ENCODE measurements at places on chromosomes 11 and 22. TPM values are rescaled to one million over a fixed set of nuclear protein-coding genes. Genes with fewer than 3 reads are reported as not detected.

GRCh38 chr22:34917239-34917638 is 148.7 kb upstream of the ISX start:
- DNase-seq = no peak

DNA sequence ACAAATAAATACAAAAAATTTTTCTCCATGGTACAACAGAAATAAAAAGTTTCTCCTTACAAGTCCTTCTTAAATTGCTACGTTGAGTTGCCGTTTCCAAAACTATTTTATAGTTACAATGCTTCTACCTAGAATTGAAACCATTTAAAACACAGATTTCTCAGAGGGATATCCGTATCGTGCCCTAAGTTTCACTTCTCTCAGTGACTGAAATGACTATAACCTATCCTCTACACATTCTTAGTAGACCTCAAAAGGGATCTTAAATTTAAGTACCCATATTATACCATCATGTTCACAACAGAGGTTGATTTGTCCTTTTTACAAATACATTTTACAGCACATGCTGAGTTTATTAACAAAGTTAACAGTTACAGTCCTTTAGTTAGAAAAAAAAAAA is 44.1 kb downstream of the USP28 start:
- no peak for DNase-seq

MTNR1B gene
- total RNA-seq = not detected

GRCh38 chr22:50526834-50527801 is 1.7 kb upstream of the SCO2 start:
- no peak for DNase-seq

GRCh38 chr11:24422376-24422775 is 74.5 kb upstream of the LUZP2 start:
- DNase-seq = no peak

DNA sequence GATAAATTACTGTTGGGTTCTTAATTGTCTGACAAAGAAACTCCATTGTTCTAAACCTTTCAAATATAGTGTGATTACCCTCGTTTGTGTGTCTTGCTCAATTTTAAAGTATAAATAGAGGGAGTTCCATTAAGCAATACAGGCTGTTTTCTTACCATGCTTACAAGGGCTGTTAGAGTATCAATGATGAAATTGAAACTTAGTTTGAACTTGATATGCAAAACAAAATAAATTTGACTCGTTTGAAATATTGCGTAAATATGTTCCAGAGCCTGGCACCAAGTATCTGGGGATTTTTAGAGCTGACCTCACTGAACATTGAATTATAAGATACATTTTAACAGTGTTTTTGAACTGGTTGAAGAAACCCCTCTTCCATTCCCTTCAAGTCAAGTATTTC is 31.7 kb downstream of the TEAD1 start:
- DNase-seq = no peak

DDI1 gene
- not detected for total RNA-seq

- no peak for DNase-seq
These were observed 46.7 kb downstream of the DSCAML1 start for GRCh38 chr11:117750357-117750756.

KIRREL3 gene
- not detected for total RNA-seq

LDHAL6A gene
- total RNA-seq = 0.14 TPM

GRCh38 chr11:57646194-57646798 is 3.4 kb downstream of the YPEL4 start:
- no peak for DNase-seq

DNA sequence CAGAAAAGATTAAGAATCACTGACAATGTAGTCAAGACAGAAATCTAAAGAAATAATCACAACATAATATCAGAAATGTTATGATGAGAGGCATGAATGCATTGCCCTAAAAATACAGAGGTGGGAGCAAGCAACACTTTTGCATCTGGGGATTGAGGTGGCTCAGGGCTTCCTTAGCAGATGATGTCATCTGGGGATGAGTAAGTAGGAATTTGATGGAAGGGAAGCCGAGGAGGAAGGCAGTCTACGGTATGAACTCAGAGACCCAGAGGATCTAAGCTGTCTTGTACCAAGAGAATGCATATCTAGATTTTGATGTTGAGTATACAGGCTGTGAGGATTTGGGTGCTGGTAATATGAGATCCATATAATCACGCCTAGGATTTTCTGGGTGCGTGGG is 193.0 kb upstream of the SNX19 start:
- no peak for DNase-seq

CRYBA4 gene
- total RNA-seq = not detected

- no peak for DNase-seq
These were observed 2.1 kb downstream of the CORO1B start for GRCh38 chr11:67441098-67441563.

- no peak for DNase-seq
These were observed 63.7 kb upstream of the PARVG start for GRCh38 chr22:44116755-44117684.

GRCh38 chr22:40898850-40899357 is 37.0 kb upstream of the DNAJB7 start:
- peak; percentile 41 for DNase-seq

DNA sequence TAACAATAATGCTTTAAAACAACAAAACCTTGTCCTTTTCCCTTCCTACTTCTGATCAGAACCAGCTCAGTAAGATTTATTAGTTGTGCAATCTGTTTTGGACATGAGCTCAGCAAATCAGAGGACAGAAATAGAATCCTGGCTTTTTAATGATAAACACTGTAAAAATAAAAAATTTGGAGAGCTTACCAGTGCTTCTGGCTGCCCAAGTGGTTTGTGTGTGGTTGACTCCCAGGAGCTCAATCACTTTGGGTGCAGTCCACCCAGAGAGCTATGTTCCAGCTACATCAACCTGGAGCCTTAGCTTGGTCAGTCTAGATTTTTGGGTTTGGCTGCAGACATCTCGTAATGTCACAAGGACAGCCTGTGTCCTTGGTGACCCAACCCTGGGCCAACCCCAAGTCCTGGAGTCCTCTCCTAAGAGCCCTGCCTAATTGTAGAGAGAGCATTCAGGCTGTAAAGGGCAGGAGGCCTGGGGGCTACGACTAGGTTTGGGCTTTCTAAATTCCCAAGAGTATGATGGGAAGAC is 28.5 kb downstream of the CD44 start:
- no peak for DNase-seq

DNA sequence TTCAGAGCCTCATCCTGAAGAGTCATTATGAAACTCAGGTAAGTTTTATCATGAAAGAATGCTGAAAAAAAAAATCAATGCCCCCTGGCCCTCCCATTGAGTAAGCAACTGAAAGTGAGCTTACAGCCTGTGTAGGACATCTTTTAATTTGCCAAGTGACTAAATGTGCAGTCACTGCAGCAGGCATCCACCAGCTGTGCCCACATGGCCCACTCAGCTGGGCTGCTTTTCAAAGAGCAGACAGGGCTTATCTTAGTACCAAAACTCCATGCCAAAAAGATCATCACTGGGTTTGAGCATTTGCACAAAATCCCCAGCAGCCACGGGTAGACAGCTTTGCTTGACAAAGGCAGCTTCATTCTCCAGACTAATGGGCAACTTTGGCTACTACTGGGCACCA is 709.7 kb downstream of the NTM start:
- no peak for DNase-seq

- no peak for DNase-seq
These were observed 552.8 kb downstream of the BRD1 start for GRCh38 chr22:49274754-49275380.

DBX1 gene
- not detected for total RNA-seq

DNA sequence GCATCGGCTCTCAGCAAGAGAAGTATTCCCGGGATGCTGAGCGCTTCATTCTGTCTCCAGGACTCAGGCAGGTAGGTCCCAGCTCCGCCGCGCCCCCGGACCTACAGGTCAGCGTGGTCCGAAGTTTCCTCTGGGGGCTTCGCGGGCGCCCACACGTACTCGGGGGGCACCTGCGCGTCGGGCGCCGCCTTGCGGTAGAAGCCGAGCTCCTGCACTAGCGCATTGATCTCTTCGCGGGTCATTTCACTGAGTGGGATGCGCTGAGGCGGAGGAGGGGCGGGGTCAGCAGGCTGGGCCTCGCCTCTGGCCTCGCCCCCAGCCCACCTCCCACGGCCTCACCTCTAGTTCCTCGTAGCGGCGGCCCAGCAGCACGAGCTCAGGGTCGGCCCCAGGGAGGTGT is 2.5 kb downstream of the SELENOM start:
- no peak for DNase-seq

GDPD4 gene
- total RNA-seq = not detected

GRCh38 chr11:65112546-65113360 is 1.1 kb downstream of the TM7SF2 start:
- peak; percentile 66 for DNase-seq

GRCh38 chr11:8728563-8728962 is 46.0 kb downstream of the RPL27A start:
- no peak for DNase-seq

BACE1-AS gene
- 10.5 TPM for total RNA-seq

GRCh38 chr11:95144313-95145235 is 54.9 kb downstream of the ENDOD1 start:
- DNase-seq = no peak

- DNase-seq = no peak
These were observed 1.7 kb downstream of the ZBTB16 start for GRCh38 chr11:114061048-114061680.

DNA sequence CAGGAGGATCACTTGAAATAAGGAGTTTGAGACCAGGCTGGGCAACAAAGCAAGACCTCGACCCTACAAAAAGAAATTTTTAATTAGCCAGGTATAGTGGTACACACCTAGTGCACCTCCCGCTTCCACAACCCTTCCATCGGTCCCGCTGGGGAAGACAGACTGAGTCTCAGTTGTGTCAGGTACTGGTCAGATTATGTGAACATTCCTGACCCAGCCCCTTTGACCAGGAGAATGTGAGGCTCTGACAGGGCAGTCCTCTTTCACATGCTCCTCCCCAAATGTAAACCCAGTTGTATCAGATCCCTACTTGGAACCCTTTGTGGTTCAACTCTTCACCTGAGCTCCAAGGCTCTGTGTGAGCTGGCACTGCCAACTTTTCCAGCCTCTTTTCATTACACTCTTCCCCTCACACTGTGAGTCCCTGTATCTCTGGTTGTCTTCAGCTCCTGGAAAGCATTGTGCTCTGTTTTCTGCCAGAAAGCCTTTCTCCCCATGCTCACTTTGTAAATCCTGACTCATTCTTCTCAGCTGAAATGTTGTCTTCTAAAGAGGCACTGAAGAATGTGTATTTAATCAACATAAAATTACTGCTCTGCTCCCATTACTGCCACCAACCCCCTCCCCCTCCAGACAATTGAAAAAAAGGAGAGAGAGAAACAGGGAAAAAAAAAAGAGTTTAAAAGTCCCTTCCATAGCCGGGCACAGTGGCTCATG is 2.1 kb upstream of the TTLL12 start:
- DNase-seq = no peak
